Activated CD8-positive, alpha-beta T cell treated with anti-CD3 and anti-CD28 coated beads for 36 hours (primary cell): ENCODE measurements at places on chromosomes 6 and 20. TPM values are rescaled to one million over a fixed set of nuclear protein-coding genes. Genes with fewer than 3 reads are reported as not detected.

DNA sequence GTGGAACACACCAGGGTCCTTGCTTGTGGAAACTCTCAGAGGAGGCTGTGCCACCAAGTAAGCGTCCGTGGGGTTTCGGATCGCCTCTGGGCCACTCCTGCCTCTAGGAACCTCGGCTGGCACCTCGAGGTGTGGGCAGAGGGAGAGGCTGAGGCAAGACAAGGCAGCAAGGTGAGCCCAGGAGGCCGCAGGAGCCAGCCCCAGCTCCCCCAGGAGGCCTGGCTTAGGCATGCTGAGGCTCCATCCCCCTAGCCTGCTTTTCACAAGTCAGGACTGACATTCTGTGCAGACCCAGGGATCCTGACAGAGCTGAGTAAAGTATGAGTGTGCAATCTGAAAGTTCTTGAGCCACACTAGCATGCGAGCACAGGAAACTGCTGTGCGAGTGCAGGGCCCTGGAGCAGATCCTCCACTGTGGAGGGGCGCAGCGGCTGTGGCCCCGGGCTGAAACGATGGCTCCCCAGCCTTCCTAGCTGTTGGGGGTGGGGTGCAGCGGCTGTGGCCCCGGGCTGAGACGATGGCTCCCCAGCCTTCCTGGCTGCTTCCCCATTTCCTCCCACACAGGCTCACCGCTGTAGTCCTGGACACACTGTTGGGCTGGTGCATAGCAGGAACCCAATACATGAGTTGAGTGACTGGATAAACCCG is 75.2 kb upstream of the CD93 start:
- no peak overlapping the region for H3K27ac ChIP-seq
- peaks cover 7% of the 10 kb centered on the region for H3K4me1 ChIP-seq
- no peaks in the 10 kb centered on the region for H3K27me3 ChIP-seq
- DNase-seq, result no peak
- no peaks in the 10 kb centered on the region for H3K36me3 ChIP-seq

DNA sequence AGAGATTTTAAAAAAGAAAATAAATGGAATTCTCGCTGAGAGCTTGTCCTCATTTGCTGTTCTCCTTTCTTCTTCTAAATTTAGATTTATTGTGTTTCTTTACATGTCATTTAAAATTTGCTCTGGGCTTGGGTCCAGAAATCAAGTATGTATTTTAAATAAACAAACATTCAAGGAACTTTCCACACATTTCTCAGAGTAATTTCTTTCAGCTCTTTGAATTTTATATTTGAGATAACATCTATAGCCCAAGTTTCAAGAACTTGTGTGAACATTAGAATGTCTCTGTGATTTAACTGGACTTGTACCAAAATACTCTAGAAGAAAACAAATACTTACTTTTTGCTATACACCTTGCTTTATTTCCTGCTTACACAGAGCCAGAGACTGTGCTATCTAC is 192.3 kb downstream of the TMEM200A start:
- no peak for DNase-seq
- H3K27me3 ChIP-seq, result no peaks in the 10 kb centered on the region
- no peaks in the 10 kb centered on the region for H3K36me3 ChIP-seq
- H3K27ac ChIP-seq, result no peak overlapping the region

- peaks cover 6% of the 10 kb centered on the region for H3K4me1 ChIP-seq
- no peaks in the 10 kb centered on the region for H3K36me3 ChIP-seq
- peaks cover 8% of the 10 kb centered on the region for H3K27me3 ChIP-seq
- no peak overlapping the region for H3K27ac ChIP-seq
- no peak overlapping the region for H3K4me3 ChIP-seq
Observed at GRCh38 chr20:50211091-50211490, 20.5 kb downstream of the CEBPB start.

MUCL3 gene
- total RNA-seq, result not detected

DNA sequence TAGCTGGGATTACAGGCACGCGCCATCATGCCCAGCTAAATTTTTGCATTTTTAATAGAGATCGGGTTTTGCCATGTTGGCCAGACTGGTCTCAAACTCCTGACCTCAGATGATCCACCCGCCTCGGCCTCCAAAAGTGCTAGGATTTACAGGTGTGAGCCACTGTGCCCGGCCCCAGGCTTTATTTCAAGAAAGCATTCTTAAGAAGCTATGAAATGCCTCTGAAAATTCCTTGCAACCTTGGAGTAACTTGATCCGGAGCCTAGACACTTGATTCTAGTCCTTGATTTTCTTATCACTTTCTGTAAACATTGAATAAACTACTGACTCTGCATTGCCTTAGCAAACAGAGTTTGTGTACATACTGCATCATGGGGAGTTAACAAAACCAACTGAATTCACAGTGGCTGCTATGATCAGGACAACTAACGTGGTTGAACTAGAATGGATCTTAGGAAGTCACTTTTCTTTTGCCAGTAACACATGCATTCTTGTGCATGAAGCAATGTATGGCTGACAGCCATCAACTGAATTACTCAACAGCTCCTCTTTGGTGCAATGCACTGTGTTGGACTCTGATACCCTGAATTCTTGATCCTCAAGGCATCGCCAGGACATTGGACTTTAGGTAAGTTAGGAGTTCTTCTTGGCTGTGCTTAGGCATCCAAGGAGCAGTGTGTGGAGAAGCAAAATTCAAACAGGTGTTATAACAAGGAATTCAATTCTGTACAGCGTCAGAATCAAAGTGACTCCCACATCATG is 102.8 kb upstream of the TMEM170B start:
- H3K4me1 ChIP-seq, result peaks cover 32% of the 10 kb centered on the region
- no peaks in the 10 kb centered on the region for H3K27me3 ChIP-seq
- no peak for DNase-seq
